ENCODE measurements at places on chromosomes 2 and 18.

GRCh38 chr2:39234754-39235153, 9.0 kb downstream of the CDKL4 start:
- no peak for DNase-seq

- DNase-seq, result no peak
Observed at GRCh38 chr18:59096098-59096789, 43.4 kb upstream of the SEC11C start.

DNA sequence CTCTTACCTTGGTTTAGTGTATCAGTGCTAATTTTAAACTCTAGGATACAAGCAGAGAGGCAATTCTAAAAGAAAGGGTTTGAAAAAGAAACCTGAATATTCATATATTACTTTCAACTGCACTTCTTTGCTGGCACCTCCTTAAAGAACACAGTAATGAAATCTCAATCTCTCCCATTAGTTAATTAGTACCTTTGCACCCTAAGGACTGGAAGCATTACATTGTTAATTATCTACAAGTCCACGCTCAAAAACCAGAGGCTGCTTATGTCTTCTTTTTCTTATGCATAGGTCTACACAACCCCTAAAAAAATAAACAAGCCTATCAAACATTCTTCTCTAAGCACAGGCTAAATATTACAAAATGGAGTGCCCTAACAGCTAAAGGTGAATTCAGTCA, 20.2 kb downstream of the EPHA4 start:
- no peak for DNase-seq

DNA sequence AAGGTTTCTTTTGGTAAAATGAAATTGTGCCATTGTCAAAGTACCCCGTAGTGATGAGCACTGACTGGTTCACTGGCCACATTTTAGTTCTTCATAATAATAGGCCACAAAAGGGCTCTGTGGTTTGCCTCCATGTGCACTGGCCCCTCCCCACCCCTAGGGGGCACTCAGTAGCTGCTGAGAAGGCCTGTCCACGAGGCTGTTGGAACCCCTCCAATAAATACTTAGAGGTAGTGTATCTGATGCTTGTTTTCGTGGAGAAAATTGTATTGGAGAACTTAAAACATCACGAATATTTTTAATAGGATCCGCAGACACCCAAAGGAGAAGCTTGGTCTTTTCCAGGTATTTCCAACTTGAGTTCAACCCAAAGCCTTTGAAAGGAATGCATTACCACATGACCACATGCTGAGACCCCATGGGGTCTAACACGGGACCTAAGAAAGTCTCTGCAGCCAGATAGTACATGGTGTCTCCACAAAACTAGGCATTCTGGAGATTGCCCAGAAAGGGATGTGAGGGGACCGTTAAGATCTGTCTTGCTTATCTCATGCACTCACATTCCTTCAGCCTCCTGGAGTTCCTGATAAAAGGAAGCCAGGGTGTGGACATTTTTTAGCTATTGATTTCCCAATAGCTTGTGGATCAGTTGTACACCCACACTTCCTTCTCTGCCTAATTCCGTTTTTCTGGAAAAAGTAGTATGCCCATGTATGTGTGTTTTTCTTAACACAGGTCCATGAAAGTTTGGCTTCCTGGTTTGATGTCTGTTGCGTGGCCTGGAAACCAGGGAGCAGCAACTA, 28.5 kb upstream of the NOSTRIN start:
- no peak for DNase-seq

- DNase-seq, result no peak
Observed at GRCh38 chr18:37641573-37641972, 76.0 kb upstream of the CELF4 start.

GRCh38 chr2:100339823-100340222, 17.5 kb upstream of the LONRF2 start:
- no peak for DNase-seq

GRCh38 chr2:232871418-232871834, 1.4 kb downstream of the SNORC start:
- peak; percentile 43 for DNase-seq

GRCh38 chr2:215979620-215980019, 33.7 kb downstream of the MREG start:
- no peak for DNase-seq

GRCh38 chr18:58087928-58088690, 44.1 kb downstream of the NEDD4L start:
- DNase-seq, result no peak

DNA sequence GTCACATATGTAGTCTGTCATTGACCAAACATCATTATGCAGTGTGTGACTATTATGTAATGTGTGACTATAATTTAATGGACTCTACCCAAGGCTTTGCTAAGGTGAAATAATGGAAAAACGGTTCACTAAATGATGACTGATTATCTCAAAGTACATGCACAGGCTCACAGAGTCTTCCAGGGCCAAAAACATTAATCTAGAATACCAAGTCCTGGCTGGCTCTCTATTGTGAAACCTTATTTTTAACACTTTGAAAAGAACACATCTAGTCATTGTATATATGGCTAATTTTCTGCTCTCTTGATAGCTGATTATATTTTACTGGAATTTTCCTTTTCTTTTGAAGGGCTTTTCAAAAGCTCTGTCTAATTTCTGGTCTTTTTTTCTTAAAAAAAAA, 102.9 kb upstream of the THUMPD2 start:
- no peak for DNase-seq

- DNase-seq, result no peak
Observed at GRCh38 chr2:150811259-150811855, 323.9 kb upstream of the RND3 start.

Measured in coronary artery (tissue), 2 donors.